ENCODE measurements at places on chromosomes 13 and 19.

GRCh38 chr19:3194106-3195087 is 8.7 kb downstream of the NCLN start:
- DNase-seq: no peak

DNA sequence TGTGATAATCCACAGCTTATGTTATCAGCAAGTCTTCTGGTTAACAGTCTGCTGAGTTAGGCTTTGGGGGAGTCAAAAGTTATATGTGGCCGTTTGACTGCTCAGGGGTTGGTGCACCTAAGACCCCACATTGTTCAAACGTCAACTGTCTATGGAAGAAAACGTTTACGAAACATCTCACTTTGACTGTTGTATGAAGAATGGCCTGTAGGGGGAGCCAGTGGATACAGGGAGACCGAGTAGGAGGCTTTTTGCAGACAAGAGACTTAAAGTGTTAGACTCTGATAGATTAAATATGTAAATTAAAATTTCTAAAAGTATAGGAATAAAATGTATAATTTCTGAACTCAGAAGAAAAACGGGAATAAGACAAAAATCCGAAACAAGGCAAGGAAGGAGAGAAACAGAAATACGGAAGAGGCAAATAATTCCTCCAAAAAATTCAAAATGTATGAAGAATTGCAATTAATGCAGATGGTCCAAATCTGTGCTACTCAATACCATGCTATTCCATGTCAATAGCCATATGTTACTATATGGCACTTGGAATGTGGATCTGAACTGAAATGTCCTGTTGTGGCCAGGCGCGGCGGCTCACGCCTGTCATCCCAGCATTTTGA is 37.8 kb downstream of the TNFSF14 start:
- DNase-seq: peak; percentile 35

DNA sequence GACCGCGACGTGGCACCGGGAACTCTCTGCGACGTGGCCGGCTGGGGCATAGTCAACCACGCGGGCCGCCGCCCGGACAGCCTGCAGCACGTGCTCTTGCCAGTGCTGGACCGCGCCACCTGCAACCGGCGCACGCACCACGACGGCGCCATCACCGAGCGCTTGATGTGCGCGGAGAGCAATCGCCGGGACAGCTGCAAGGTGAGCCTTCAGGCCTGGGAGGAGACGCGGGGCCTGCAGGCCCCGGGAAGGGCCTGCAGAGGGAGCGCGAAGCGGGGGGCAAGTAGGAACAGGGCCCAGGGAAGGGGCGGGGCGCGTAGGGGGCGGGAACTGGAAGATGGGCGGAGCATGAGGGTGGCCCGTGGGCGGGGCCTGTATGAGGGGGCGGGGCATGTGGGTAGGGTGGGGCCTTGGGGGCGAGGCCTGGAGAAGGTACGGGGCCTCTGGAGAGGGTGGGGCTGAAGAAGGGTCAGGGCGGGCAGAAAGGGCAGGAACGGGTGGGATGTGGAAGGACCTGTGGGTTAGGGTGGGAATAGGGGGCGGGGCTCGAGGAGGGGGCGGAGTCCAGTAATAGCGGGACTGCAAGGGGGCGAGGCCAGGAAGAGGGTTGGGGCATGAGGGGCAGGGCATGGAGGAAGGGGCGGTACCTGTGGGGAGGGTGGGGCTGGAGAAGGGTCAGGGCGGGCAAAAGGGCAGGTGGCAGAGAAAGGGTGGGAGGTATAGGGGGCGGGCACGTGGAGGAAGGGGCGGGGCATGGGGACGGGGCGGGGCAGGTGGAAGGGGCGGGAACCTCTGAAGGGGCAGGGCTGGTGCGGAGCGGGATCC is 2.5 kb downstream of the CFD start:
- no peak for DNase-seq

- no peak for DNase-seq
Observed at GRCh38 chr13:82698941-82699340, 1183.3 kb downstream of the SLITRK1 start.

GRCh38 chr13:34513526-34513925 is 428.5 kb upstream of the NBEA start:
- no peak for DNase-seq

- DNase-seq: no peak
Observed at GRCh38 chr19:44609219-44609618, 4.1 kb upstream of the IGSF23 start.

- DNase-seq: no peak
Observed at GRCh38 chr13:20547479-20547908, 19.5 kb upstream of the IFT88 start.

DNA sequence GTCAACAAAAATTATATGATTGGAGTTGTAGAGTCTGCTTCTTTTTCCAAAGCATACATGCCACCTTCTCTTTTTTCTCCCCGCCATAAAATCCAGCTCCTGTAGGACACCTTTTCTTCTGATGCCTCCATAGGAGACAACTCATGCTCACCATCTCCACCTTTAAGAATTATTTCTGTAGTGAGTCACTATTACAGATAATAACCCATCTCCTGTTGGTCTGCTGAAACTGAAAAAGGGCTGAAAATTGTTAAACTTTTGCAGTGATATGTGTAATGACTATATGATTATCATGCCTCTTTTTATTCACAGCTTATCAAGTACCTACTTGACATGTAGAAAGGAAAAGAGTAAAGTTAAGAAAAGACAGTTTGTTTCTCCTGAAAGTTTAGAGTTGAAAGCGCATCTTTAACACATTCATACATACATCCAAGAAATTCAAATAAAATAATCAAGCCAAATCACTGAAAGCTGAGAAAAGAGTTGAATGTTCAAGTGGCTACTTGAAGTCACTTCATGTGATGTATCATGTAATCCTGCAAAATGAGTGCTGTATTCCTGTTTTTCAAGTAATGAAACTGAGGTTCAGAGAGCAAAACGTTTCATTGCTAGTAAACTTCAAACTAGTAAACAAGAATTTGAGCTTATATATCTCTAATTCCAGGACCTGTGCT is 35.5 kb upstream of the LPAR6 start:
- no peak for DNase-seq

DNA sequence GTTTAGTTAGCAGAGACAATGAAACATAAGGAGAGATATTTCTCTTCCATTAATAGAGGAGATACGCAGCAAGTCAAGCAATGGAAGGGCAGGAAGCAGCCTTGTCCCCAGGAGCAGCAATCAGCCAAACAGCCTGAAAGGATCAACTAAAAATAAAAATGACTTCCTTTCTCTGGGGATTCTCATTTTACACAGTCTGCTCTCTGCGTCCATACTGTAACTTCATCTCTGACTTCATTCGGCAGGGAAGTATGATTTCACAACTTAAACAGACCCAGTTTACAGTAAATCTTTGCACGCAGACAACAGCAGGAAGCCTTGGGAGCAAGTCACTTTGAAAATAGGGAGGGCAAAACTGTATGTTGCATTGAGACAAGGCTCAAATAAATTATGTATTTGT is 826.7 kb downstream of the DIAPH3 start:
- DNase-seq: no peak

DNA sequence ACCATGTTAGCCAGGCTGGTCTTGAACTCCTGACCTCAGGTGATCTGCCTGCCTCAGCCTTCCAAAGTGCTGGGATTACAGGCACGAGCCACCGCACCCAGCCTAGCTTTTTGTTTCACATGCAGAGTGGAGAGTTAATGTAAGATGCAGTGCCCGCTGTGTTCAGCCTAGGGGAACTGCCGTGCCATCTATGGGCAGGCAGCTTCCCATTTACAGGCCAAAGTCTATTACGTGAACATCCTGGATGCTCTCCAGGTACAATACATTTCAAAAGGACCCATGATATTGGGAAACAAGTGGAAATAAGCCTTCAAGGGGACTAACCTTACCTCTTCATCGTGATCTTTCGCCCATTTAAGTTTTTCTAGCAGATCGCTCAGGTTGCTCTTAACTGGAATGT is 10.1 kb downstream of the POGLUT2 start:
- DNase-seq: no peak

GRCh38 chr19:55525289-55526101 is 11.4 kb downstream of the SBK2 start:
- no peak for DNase-seq

DNA sequence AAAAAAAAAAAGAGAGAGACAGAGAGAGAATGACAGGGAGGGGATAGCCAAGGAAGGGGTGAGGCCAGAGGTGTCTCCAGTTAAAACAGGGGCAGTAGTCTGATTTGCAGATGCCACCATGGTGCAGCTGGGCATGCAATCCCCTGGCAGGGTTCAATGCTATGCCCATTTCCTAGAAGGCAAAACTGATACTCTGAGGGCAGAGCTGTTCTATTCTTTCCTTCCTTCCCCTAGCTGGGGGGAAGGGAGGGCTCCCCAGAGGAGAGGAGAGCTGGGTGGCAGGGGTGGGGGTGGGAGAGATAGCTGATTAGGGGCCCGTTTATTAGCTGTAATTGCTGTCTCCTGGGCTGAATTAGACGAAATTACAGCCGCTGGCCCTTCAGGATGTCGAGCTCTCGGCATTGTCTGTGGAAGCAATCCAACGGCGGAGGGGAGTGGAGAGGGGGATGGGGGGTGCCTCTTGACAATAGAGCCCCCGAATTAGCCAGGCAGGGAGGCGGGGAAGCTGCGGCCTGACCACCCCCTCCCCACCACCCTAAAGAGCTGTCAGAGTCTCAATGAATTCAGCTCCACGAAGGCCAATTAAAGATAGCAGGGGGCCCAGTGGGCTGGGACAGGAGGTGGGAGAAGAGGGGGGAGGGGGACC is 14.4 kb upstream of the DPP9 start:
- DNase-seq: no peak

GRCh38 chr19:11191273-11191755 is 6.0 kb downstream of the KANK2 start:
- DNase-seq: peak; percentile 66

GRCh38 chr19:46718157-46718933 is 1.4 kb upstream of the PRKD2 start:
- DNase-seq: no peak

GRCh38 chr13:20709782-20710181 is 6.3 kb downstream of the IL17D start:
- DNase-seq: no peak

DNA sequence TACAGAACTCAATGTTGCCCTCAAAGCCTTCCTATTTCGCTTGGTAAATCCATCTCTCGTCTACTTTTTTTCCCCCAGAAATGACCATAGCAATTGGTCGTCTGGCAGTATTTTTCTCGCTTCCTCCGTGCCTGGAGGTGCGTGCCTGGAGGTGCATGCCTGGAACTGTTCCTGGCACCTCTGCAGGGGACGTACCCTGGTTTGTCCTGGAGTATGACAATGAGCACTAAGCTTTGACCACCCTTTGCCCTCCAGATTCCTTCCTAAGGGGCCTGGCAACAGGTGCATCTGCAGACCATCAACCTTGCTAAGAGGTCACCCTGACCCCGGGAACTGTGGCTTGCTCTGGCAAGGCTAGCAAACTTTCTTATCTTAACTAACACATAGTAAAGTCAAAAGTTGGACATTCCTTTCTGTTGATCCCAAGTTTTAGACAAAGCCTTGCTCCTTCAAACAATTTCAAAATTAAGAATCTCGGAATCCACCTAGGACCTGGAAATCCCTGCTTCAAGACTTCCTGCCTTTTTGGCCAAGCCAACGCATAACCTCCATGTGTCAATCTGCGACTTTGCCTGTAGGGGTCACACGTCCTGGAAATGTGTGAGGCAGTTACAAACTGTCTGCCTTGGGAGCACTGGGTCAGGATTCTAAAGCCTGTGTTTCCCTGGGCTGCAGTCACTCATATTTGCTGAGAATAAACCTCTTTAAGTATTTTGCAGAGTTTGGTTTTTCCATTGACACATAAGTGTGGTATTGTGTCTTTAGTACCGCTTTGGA is 28.8 kb upstream of the TUBGCP3 start:
- DNase-seq: no peak

- no peak for DNase-seq
Observed at GRCh38 chr13:46172531-46172991, 9.4 kb downstream of the LCP1 start.

DNA sequence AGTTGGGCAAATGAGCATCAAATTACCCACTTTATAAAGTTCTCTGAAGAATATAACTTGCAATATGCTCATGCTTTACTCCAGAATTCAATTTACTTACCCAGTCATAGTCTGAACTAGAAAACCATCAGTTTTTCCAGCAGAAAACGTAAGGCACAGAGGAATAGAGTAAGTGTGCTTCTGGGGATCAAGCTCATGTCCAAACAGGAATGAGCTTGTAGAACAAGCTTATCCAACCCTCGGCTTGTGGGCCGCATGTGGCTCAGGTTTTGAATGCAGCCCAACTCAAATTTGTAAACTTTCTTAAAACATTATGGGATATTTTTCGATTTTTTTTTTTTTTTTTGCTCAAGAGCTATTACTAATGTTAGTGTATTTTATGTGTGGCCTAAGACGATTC is 308.5 kb upstream of the KLF12 start:
- no peak for DNase-seq

DNA sequence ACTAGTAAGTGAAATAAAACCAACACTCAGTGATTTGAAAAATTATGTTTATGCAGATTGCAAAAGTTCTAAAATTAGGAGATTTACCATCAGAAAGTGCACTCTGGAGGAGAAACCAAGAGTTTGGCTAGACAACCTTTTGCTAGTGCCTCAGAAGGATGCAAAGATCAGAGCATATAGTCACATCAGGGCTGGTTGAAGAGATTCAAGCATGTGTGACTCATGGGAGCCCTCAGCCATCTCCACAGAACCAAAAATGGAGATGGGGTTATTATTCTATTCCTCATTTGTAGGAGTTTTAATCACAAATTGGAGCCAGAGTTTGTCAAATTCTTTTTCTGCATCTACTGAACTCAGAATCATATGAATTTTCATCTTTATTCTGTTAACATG is 32.9 kb upstream of the OXGR1 start:
- DNase-seq: no peak

GRCh38 chr13:98509271-98510155 is 67.4 kb downstream of the STK24 start:
- DNase-seq: peak; percentile 53

DNA sequence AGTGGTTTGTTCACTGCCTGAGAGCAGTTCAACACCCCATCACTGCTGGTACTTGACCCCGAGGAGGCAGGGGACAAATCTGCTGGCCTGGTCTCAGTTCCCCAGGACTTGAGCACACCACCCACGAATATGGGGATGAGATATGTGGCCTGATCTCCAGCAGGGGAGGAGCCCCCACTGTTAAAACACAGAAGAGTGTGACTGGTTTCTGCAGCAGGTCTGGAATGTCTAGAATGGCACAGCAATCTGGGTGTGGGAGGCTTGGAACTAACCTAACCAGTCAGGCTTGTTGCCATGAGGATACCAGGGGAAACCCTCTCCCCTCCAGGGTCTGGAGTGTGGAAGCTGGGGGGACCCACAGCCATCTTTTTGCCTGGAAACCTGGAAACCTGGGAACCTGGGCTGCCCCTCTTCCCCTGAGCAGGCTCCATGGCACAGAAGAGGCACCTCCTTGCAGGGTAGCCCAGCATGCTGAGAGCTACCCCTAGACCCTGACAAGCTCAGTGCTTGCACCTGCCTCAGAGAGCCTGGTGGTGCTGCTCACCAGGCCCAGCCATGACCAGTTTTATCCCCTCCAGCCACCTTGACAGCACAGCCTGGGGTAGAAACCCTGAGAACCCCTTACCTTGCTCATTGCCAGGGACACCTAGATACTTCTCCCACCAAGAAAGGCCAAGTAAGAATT is 273.8 kb downstream of the LIG4 start:
- no peak for DNase-seq

- no peak for DNase-seq
Observed at GRCh38 chr13:76213423-76213904, 577.3 kb downstream of the LMO7 start.
